ENCODE measurements at places on chromosomes 16 and 17.

DNA sequence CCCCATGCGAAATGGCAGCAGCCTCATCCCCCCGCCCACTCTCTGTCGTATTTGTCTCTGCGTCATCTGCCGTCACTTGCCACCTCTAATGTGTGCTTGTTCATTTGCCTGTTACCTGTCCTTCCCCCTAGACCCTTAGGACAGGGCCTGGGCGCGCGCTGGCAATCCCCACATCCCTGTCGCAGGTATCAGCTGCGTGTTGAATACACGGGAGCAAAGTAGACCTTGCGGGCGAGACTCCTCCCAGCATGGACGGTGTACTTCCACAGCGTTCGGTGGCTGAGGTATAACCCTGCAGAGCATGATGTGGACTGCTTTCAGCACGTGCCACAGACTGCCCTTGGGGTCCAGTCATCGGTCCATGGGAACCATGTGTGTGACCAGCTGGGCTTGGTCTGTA is 170.1 kb upstream of the CHMP6 start:
- DNase-seq = no peak

GRCh38 chr17:79804856-79805696 is 8.2 kb upstream of the CBX8 start:
- DNase-seq = no peak

DNA sequence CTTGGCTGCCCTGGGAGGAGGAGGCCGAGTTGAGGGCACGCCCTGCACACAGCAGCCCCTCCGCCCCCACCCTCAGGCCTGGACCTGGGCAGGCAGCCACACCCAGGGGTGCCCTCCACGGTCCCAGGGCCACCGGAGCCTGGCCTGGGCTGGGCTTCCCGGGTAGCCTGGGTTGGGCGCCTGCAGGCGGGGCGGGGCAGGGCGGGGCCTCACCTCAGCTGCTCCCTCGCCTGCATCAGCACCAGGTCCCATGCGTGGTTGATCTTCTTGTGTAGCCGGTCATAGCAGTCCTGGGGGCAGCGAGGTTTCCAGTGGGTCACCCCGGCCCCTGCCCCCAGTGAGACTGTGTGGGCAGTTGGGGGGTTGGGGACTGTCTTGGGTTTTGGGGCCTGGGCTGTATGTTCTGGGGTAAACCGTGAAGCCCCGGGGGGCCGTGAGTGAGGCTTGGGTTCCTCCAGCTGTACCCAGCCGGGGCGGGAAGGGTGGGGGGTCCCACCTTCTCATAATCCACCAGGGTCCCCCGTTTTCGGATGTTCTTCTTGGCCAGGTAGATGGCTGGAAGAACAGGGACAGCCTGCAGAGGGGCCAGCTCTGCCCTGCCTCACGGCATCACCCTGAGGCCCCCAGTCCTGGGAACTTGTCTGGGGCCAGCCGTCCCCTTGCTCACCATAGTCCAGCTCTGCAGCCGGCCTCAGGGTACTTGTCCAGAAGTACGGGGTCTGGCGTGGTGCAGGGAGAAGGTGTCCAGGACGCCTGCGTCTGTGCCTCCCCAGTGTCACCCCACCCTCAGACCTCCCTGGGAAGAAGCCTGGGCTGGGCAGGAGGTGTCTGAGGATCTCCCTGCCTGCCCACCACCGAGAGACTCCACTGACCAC is 2.0 kb downstream of the RGS11 start:
- no peak for DNase-seq

GRCh38 chr16:65667011-65667578 is 545.2 kb upstream of the CDH11 start:
- no peak for DNase-seq

GRCh38 chr17:40541060-40541872 is 24.0 kb downstream of the CCR7 start:
- DNase-seq = no peak

GRCh38 chr16:88599092-88599733 is 29.0 kb downstream of the ZC3H18 start:
- DNase-seq = no peak

- DNase-seq = no peak
These were observed 84.4 kb downstream of the DNAH9 start for GRCh38 chr17:11682646-11683045.

GRCh38 chr16:1333854-1334700 is 632 bp downstream of the BAIAP3 start:
- no peak for DNase-seq

- no peak for DNase-seq
These were observed 7.4 kb upstream of the ETV4 start for GRCh38 chr17:43553573-43553972.

- DNase-seq = no peak
These were observed 8.2 kb downstream of the FMNL1 start for GRCh38 chr17:45229681-45230409.

DNA sequence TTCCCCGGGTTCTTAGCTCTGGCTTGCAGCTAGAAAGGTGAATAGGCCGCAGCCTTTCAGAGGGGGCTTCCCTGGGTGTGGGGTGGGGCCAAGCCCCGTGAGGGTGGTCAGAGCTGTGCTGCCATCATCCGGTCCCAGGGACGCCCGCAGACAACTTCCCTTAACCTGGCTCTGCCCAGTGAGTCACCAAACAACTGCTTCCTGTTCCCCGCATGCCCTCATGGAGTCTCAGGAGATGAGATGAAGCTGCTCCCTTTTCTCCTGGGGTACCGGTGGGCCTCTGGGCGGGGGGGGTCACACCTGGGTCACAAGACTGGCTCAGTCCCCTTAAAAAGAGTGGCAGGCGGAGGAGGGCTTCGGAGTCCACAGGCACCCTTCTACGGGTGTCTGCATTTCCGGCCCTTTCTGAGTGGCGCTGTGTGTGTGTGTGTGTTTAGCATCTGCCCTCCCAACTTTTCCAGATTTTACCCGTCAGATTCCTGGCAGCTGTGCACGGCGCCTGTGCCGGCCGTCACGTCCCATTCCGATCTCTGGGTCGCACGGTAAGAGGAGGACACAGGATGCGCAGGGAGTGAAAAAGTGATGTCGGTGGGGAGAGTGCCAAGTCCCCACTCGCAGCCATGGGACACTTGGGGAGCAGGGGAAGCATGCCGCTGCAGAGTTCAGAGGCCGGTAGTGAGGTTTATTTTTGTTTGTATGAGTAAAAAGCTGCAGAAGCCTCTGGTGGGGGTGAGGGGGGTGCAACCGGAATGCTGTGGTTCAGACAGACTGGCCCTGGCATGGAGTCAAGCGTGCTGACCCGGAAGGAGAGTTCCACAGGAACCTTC is 16.8 kb downstream of the HIC1 start:
- no peak for DNase-seq

GRCh38 chr16:31452631-31453106 is 6.6 kb upstream of the ARMC5 start:
- DNase-seq = no peak

GRCh38 chr16:27444015-27444414 is 42.0 kb downstream of the IL21R start:
- no peak for DNase-seq

DNA sequence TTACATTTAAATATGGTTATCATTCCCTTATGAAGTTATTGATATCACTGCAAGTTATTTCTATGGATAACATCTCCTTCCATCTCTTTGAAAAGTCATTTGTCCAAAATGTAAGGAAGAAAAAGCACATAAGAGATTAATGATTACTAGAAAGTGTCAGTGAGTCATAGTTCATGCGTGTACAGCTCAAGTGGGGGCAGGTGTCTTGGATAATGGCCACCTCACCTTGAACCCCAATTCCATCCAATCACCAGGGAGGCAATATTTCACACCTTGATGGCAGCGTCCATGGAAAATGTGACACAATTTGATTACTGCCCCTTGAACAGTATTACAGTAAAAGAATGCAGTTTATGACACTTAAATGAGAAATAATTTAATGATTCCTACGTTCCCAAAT is 358.3 kb upstream of the SOX9 start:
- DNase-seq = no peak

GRCh38 chr16:85395207-85395912 is 217.8 kb upstream of the GSE1 start:
- no peak for DNase-seq

- peak; percentile 55 for DNase-seq
These were observed 8.0 kb downstream of the SPPL2C start for GRCh38 chr17:45852535-45853297.

DNA sequence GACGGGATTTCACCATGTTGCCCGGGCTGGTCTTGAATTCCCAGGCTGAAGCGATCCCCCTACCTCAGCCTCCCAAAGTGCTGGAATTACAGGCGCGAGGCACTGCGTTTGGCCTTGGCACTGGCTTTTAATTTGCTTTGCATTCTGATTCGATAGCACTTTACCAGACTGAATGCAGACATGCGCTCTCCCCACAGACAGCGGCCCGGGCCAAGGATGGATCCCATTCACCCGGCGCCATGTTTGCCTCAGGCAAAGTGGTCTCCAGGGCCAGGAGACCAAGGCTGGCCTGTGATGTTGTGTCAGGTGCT is 41.7 kb downstream of the DHRS7B start:
- no peak for DNase-seq

- DNase-seq = no peak
These were observed 31.6 kb downstream of the PHKB start for GRCh38 chr16:47492428-47493377.

DNA sequence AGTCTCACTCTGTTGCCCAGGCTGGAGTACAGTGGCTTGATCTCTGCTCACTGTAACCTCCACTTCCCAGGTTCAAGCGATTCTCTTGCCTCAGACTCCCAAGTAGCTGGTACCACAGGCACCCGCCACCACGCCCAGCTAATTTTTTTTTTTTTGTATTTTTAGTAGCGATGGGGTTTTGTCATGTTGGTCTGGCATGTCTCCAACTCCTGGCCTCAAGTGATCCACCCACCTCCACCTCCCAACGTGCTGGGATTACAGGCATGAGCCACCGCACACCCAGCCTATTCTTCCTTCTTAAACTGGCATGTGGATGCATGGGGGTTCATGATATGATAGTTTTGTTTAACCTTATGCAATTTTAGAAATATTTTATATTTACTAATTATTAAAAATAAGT is 39.4 kb upstream of the VWA3A start:
- DNase-seq = no peak

DNA sequence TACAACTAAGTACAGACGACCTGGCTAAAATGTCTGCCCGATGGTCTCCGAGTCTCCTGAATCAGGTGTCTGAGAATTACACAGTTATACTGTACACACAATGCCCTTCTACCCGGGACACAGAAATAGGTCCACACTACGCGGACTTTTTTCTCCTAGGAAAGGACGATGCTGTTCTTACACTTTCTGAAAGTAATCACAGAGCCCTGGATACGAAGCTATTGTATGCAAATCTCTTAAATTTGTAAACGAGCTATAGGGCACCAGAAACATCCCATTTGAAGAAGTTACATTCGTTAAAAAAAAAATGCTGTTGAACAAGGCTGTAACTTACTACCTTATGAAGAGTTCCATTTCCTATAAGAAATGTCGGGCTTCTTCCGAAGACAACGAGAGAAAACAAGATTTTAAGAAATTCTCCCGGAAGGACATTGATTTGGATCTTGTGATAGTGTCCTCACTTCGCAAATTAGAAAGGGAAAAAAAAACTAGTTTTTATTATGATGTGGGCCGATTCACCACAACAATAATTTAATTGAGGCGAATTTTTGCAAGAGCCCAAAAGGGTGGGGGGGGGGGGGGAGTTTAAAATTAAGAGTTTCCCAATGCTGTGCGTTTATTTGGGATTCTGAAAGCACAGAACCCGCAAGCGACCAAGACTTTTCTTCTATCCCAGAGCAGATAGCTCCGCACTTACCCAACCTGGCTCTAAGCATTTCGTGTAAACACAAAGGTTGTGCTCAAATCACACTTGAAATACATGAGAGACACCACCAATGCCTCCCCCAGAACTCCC is 1.5 kb upstream of the SOX9 start:
- no peak for DNase-seq

- no peak for DNase-seq
These were observed 75.2 kb upstream of the DHX40 start for GRCh38 chr17:59490216-59490615.

- DNase-seq = no peak
These were observed 2.7 kb downstream of the HBQ1 start for GRCh38 chr16:183005-183404.

GRCh38 chr16:12176051-12176450 is 199.5 kb downstream of the SNX29 start:
- no peak for DNase-seq

DNA sequence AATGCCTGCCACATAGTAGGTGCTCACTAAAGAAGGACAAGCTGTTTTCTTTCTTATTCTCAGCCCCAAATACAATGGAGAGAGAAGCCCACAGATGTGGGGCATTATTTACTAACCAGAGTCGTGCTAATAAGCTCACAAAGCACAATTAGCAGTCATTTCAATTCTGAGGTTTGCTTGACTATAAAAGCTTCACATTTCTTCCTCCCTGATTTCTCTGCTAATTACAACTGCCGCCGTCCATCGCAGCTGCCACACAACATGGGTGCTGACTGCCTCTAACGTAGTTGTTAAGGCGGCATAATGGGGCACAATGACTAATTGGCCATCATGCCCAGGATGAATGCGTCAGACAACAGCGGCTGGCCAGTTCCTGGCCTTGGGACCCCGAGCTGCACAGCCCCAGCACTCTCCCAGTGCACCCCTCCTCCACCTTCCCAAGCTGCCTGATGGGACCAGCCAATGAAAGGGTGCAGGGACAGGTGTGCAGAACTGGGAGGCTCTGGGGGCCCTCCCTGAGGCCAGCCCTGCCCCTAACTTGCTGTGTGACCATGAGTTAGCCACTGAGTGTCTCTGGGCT is 109.2 kb downstream of the CCT6B start:
- DNase-seq = no peak

DNA sequence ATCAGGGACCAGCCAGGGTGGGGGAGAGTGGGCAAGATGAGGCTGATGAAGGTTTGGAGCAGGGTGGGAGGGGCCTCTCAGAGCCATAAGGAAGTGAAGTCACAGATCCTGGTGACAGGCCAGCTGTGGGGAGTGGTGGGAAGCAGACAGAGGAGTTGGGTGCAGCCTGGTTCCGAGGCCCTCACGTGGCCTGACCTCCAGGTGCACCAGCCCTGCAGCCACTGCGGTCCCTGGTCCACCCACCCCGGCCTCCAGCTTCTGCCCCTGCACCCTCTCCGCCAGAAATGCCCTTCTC is 3.9 kb upstream of the ZFPM1 start:
- no peak for DNase-seq

- no peak for DNase-seq
These were observed 92.7 kb upstream of the FA2H start for GRCh38 chr16:74867281-74867849.

GRCh38 chr17:251531-251930 is 70.1 kb upstream of the DOC2B start:
- DNase-seq = no peak

GRCh38 chr16:88408561-88409142 is 25.9 kb downstream of the ZNF469 start:
- no peak for DNase-seq

- DNase-seq = no peak
These were observed 68.1 kb upstream of the IRX5 start for GRCh38 chr16:54862529-54862928.
